NCI-H1417 treated with DMSO at 0.1 percent for 48 hours (cell line): ENCODE measurements at places on chromosomes 2 and 18.

- DNase-seq: no peak
Observed at GRCh38 chr2:155178921-155179320, 480.4 kb downstream of the KCNJ3 start.

GRCh38 chr18:45267622-45268021, 347.7 kb upstream of the SLC14A2 start:
- DNase-seq: no peak

- no peak for DNase-seq
Observed at GRCh38 chr18:72342933-72343332, 201.2 kb downstream of the CBLN2 start.

DNA sequence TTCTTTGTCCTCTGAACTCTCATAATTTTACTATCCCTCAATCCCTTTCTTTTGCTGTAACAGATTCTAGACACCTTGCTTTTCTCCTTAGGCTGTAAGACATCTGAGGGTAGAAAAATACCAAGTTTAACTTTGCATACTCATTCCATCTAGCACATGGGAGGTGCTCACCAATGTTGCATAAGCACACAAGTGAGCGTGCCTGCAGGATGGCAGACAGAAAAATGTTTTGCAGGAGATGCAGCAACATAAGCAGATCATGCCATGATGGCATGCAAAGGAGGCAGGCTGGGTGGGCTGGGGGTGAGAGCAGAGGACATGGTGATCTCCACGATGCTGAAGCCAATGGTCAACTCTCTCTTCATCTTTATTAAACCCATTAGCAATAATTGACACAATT, 24.1 kb downstream of the CYRIA start:
- DNase-seq: no peak

DNA sequence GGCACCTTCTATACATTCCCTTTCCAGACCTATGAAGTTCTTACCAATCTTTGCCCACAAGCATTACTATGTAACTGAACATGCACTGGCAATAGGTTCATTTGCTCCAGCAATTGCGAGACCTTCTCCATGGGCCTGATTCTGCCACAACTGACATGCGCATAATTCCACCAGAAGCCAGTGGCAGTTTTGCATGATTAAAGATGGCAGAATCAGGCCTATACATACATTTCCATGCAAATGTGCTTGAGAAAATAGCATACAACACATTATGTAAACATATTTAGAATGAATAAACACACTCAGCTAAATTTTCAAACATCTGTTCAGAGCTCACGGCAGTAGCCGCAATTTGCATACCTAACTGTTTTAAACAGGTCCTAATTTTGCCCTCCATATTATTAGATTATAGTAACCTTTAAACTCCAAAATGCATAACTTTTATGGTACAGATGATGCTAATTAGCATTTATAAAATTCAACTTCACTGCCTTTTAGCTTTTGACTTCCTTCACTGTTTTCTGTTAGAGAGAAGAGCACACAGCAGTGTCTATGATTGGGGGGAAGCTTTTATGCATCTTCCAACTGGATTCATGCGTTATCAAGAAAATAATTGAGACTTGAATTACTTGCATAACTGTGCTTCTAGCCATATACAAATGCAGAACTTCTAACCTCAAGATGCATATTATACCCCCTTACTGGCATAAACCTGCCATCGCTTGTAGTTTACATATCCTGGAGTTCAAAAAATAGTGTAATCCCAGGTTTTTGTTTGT, 155.3 kb upstream of the CDH19 start:
- no peak for DNase-seq

- DNase-seq: no peak
Observed at GRCh38 chr2:135590619-135591260, 59.5 kb downstream of the R3HDM1 start.

- DNase-seq: no peak
Observed at GRCh38 chr18:55376387-55376786, 211.6 kb downstream of the TCF4 start.

DNA sequence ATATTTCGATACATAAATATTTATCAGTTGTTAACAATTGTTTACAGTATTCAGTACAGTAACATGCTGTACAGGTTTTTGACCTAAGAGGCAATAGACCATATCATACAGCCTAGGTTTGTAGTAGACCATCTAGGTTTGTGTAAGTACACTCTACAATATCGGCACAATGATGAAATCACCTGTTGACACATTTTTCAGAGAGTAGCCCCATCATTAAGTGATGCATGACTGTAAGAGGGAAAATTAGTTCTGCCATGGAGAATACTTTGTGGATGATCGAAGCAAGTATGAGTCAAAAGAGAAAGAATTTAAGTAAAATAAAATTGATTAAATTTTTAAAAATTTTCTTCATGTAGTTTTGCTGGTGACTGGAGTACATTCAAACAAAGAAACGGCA, 32.6 kb downstream of the VIT start:
- no peak for DNase-seq

GRCh38 chr2:127000937-127001336, 102.2 kb downstream of the TEX51 start:
- no peak for DNase-seq

- DNase-seq: no peak
Observed at GRCh38 chr2:113136828-113137775, 9.7 kb downstream of the IL1RN start.

GRCh38 chr18:6659963-6660725, 69.4 kb upstream of the ARHGAP28 start:
- DNase-seq: no peak

GRCh38 chr18:61891271-61891670, 1.5 kb downstream of the RNF152 start:
- DNase-seq: peak; percentile 9

DNA sequence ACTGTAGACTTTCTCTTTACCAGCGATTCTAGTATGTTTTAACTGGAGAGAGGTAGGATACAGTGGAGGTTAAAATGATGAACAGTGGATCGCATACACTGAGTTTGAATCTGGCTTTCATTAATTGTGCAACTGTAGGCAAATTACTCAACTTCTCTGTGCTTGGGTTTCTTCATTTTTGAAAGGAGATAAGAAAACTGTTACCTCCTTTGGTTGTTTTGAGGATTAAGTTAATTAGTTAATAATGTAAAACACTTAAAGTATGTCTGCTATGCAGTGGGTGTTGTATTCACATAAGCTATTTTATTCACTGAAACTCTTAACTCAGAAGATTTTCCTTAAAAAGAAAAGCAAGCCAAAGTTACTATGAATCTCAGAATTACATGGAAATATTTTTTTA, 111.8 kb upstream of the CYP20A1 start:
- no peak for DNase-seq

DNA sequence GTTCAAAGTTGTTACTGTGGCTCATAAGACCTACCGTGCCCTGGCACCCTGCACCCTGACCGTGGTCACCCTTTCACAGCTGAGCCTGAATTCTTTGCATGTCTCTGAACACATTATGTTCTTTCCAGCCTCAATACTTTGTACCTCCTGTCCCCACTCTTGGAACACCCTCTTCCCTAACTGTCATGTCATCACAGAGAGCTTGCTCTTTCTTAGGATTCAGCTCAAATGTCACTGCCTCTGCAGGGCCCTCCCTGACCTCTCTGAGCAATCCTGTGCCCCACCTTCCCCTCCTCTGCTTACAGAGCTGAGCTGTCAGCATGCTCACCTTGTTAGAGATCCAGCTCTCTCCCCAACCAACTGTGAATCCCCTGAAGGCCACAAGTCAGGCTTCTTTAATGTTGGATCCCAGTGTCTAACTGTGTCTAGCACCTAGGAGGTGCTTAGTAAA, 15.0 kb downstream of the PRKAG3 start:
- DNase-seq: no peak

DNA sequence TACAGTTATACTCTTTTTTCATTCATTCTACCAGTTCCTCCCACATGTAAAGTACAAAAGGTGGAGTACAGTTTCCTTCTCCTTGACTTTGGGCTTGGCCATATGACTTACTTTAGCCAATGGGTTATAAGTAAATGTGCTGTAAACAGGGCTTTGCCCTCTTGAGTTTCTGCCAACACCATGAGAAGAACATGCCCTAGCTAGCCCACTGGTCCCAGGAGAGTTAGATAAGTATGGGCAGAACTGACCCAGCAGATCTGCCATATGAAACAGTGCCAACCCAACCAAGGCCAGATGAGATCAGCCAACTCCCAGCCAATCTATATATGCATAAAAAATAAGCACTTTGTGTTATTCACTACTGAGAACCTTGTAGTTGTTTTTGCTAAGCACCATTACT, 25.5 kb downstream of the ZC3H8 start:
- DNase-seq: no peak

DNA sequence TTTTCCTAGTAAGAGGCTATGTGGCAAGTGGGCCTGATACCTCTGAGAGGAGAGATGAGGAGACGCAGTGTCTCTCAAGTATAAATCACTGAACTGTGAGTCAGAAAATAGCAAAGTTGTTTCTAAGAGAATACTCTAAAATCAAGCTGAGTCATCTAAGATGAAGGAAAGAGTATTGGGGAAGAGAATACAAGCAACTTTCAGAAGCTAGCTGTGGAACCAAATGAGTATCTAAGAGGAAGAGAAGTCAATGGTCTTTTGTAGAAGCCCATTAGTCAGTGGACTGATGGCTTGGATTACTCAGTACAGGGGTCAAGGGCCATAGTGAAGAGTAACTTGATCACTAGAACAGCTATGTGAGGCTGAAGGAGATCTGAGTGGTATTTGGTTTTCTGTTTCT, 2.7 kb upstream of the DCC start:
- DNase-seq: no peak

- no peak for DNase-seq
Observed at GRCh38 chr2:46252891-46253659, 44.1 kb upstream of the EPAS1 start.

GRCh38 chr2:230008708-230009066, 60.0 kb downstream of the SLC16A14 start:
- no peak for DNase-seq

DNA sequence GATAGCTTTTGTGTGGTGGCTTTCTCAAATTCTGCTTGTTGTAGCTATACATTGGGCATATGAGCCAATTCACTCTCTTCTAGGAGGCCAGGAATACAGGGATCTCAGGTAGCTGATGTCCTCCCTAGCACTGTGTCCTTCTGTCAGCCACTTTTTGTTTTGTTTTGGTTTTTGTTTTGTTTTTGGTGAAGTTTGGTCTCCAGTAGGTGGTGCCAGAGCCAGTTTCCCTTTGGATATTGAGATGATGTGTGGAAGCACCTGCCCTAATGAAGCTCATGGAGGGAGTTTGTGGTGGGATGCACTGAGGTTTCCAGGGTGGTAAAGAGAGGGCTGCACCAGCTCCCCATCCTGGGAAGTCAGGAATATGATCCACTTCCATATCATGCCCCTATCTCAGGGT, 100.5 kb upstream of the VWC2L start:
- no peak for DNase-seq

- DNase-seq: no peak
Observed at GRCh38 chr2:188878716-188879115, 95.5 kb upstream of the COL3A1 start.

- DNase-seq: no peak
Observed at GRCh38 chr2:200156166-200156835, 150.2 kb upstream of the SPATS2L start.

GRCh38 chr18:37853706-37854105, 288.1 kb upstream of the CELF4 start:
- no peak for DNase-seq

DNA sequence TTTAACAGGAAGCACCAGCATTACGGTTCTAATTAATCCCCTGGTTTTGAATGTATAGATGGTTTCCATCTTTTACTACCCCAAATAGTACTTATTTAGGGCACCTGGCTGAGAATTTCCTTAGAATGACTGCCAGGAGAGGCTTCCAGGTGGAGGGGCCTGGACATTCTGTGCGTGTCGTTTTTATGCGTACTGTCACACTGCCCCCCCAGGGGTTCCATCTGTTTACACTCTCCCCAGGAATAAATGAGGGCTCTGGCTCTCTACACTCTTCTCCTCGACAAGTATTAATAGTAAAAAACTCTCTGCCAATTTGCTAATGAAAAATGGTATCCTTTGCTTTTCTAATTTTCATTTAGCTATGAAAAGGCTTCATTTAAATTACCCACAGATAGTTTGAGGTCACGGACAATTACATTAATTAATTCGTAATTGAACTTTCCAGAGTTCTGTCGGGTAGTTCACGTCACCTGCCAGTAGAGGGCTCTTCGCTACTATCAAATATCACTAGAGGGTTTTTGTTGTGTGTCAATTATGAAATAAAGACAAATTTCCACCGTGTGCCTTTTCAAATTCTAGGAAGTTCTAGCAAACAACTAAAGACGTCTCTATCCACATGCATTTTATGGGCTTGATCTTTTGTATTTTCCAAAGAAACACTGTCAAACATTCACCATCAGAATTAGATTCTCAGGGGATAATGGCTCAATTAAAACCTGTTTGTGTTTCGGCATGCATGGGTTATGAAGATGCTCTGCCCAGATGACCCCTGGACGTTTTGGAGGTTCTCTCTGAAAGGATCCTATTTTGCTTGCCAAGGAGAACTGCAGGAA, 88.8 kb upstream of the ASB18 start:
- DNase-seq: peak; percentile 5

DNA sequence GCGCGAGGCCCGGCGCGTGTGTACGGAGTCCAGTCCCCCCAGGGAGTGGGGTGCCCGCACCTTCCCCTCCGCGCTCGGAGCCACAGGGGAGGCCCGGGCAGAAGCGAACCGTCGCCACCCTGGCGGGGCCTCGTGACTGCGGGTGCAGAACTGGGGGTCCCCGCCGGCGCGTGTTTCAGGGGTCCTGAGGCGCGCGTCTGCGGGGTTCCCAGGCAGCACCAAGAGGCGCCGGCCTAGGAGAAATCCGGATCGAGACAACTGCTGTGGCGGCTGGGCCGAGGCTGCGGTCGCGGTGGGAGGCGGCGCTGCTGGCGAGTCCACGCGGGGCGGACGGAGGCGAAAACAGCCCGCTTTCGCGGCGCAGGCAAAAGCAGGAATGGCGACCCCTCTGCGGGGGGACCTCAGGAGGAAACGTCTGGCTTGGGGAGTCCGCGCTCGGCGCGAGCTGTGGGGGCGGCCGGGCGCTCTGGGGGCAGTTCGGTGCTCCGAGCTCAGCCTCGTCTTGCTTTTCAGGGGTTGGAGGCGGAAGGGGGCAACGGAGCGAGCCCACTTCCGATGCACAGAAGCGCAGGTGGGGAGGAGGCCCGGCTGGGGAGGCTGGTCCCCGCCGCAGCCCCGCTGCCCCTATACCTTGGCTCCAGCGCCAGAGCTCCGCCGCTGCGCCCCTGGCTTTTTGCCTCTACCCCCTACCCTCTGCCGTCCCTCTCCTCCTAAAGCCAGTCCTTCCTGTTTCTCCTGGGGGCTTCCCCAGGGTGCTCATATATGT, 81.5 kb upstream of the LDLRAD4 start:
- no peak for DNase-seq

- no peak for DNase-seq
Observed at GRCh38 chr18:49728542-49728941, 84.8 kb downstream of the ACAA2 start.
